CD4-positive, alpha-beta T cell (primary cell): ENCODE measurements at places on chromosomes 5 and 9.

DNA sequence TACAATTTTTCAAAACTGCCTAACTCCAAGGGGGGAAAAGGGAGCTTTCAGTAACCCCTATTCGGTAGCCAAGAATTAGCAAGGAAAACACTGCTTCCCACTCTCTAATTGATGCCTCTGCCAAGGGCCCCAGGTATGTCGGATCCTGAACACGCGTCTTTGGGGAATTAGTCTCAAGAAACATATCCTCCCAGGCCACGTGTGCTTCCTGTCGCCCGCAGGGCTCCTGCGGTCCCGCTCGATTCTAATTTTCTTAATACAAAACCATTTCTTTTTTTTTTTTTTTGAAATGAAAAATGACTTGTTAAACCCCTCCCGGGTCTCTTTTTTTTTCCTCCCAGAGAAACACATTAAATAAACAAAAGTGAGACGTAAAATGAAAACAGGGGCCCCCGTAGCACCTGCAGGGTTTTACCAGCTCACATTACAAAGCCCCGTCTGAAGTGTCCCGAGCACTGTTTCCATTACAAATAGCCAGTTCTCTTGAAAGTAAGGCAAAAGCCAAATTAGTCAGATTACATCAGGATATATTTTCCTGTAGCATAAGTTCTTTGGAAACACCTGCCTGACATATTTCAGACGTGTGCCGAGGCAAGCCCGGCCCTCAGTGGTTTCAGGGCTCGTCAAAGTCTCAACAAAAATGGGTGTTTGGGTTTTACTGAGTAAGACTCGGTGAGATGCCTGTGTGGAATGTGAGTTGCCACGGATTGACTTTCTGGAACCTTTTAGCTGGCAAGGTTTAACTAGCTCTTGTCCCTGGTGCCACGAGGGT, 21.5 kb downstream of the SMIM23 start:
- DNase-seq, result no peak

GRCh38 chr5:111511831-111512374, 432 bp downstream of the STARD4 start:
- DNase-seq, result no peak

DNA sequence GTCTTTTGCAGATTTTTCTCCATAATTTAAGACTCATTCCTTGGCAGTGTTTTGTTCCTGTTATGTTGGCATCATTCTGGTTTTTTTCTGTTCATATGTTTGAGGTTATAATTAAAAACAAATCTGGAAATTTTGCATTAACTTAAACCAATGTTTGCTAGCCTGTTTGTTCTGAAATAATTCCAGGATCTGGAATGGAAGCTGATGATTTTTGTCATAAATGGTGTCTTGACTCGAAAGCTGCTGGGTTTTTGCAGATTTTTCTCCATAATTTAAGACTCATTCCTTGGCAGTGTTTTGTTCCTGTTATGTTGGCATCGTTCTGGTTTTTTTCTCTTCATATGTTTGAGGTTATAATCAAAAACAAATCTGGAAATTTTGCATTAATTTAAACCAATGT, 318.7 kb upstream of the IRX4 start:
- no peak for DNase-seq

- DNase-seq, result no peak
These were observed 142.3 kb downstream of the GRIA1 start for GRCh38 chr5:153632748-153633290.

- DNase-seq, result no peak
These were observed 324.4 kb downstream of the BRINP1 start for GRCh38 chr9:119044806-119045205.

- no peak for DNase-seq
These were observed 154.3 kb downstream of the PHF2 start for GRCh38 chr9:93730648-93731047.

- DNase-seq, result peak; percentile 57
These were observed 41.8 kb upstream of the KDM4C start for GRCh38 chr9:6715755-6716643.
